Dermis microvascular lymphatic vessel endothelial cell (primary cell): ENCODE measurements at places on chromosomes 12 and 14.

DNA sequence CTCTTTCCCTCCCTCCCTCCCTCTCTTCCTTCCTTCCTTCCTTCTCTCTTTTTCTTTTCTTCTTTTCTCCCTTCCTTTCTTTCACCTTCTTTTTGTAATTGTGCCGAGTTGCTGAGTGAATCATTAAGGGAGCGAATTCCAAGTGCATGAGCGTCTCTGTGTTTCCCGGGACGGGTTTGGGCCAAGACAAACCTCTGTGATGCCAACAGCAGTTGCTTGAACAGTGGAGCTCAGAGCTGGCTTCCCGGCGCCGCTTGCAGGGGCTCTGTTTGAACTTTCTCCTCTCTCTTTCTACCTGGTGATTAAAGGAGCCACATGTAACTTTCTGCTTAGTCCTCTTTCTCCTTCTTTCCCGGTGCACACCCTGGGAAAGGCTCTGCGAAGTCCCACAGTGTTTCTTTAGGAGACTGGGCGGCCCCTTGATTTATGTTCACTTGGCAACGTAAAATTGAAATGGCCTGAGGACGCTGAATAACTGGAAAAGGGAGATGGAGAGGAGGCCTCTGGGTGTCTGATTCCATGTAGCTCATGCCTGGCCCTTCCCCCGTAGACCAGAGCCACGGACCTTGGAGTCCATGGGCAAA is 33.7 kb upstream of the MAP1LC3B2 start:
- no peak for DNase-seq

DNA sequence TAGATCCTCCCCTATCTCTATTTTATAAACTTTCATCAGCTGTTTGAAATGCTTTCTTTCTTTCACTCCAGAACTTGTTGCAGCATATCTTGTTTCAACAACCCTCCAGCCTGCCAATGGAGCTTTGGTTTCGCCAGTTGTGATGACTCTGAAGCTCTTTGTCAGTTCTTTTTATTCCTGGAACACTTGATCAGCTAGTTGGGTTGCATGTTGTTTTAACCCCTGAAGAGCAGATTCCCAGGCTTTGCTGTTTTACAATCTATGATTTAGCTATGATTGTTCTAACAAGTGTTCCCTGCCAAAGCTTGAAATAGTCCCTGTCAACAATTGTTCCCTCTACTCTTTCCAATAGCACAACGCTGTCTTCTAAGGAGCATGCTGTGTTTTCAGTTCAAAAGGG is 50.6 kb upstream of the FUT8 start:
- no peak for DNase-seq

DNA sequence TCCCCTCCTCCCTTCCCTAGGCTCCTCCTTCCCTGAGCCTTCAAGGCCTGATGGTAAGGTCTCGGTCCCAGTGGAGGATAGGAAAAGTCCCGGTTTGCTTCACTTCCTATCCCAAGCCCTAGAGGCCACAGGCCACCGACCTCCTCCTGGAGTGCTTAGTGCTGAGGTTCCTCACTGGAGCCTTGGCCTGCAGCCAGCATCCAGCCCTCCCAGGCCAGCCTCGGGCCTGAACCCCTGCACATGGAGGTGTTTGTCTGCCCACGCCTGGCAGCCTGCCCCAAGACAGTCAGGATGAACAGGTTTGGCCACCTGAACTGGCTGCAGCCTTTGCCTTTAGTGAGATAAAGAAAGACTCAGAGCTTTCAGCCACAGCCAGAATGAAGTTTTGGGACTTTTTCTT is 15.8 kb upstream of the KRT7 start:
- DNase-seq: peak; percentile 57

GRCh38 chr12:112126000-112126438 is 659 bp downstream of the TRAFD1 start:
- no peak for DNase-seq

GRCh38 chr14:26190646-26191045 is 407.2 kb downstream of the NOVA1 start:
- no peak for DNase-seq

DNA sequence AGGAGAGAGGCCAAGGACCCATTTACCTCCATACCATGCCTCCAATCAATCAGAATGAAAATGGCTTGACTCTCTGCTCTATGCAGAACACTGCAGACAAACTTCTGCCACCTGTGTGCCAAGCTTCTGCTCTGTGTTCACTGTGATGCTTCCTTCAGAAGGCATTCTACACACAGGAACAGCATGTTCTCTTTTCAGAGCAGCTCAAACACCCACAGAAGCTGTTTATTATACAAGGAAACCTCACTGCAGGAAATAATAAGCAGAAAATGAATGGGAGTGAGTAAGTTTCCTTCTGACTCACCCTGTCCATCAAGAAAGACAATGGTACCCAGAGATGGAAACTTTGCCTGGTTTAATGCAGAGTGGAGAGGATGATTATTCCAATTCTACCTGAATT is 2.4 kb upstream of the ESR2 start:
- no peak for DNase-seq

- DNase-seq: no peak
These were observed 48.6 kb upstream of the BCAT1 start for GRCh38 chr12:24997496-24997895.

DNA sequence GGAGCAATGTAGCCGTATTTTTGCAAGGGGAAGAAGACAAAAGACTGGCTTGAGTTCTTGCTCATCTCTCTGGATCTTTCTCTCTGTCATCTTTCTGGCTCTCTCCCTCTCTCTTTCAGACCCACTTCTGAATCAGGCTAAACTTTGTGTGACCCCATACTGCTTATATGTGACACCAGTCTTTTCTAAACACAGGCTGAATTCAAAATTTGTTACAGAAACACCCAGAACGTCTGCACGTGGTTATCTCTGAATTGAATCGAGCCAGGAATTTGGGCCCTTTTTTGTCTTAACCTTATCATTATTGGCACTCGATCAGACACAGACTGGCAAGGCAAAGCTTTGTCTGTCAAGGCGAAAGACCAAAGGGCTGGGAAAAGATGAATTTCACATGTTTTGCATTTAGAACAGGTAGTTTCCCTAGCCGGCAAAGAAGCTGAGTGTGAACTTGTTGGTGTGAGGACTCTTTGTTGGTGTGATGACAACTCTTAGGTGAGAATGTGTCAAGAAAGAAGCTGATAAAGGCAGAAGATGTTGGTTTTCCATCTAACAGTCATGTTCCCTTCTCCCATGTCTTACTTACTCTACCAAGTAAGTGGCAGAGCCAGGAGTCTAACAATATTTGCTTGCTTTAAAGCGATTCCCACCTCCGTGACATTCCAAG is 150.2 kb upstream of the RFLNA start:
- no peak for DNase-seq

GRCh38 chr12:7647071-7647470 is 18.6 kb downstream of the APOBEC1 start:
- no peak for DNase-seq

- DNase-seq: no peak
These were observed 170.9 kb upstream of the LMNTD1 start for GRCh38 chr12:25723921-25724491.

GRCh38 chr14:86084097-86084496 is 554.2 kb downstream of the FLRT2 start:
- DNase-seq: no peak

- no peak for DNase-seq
These were observed 38.6 kb downstream of the ANKS1B start for GRCh38 chr12:99946131-99946530.

DNA sequence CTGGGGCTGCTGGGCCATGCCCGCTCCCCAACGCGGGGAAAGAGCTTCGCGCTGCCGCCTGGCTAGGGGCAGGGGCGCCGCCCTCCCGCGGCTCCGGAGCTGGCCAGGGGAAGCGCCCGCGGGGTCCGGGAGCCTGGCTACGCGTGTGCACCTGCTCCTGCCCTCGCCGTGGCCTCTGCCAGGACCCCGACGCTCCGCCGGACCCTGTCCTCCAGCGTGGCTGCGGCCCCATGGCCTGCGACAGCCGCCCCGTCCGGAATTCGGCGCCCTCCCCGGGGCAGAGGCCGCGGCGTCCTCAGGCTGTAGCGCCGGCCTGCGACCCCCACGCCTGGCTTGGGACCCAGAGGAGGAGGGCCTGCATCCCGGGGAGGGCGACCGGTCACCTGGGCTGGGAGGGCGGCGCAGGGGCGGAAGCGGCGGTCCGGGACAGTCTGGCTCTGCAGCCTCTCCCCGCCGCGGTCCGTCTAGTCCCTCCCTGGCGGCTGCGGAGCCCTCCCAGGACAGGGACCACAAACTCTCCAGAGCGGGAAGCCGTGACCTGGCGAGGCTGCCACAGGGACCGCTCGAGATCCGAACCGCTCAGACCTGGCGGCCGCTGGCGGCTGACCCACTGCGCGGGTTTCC is 85.6 kb downstream of the ALG10 start:
- no peak for DNase-seq

DNA sequence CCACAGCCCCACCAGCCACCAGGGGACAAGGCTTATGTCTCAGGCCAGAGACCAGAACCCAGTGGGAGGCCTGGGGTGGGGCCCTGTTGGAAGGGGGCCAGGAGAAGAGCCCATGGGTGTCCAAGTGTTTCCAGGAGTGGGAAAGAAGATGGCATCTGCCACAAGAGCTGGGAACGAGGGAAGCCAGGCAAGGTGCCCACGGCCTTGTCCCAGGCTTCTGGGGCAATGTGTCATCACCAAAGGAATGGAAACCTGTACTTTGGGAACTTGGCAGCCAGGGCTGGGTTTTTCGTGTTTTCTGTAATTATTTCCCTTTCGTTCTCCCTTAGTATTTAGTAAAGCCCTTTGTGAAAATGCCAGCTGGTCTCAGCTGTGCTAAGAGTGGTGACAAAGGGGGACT is 5.3 kb upstream of the PGF start:
- no peak for DNase-seq

GRCh38 chr12:64701283-64701682 is 57.9 kb downstream of the GNS start:
- DNase-seq: peak; percentile 16

GRCh38 chr12:130651188-130651959 is 64.7 kb downstream of the RIMBP2 start:
- DNase-seq: no peak

- DNase-seq: no peak
These were observed 5.1 kb downstream of the ASCL1 start for GRCh38 chr12:102962532-102962931.
